NCI-H2029 treated with DMSO at 0.1 percent for 48 hours (cell line): ENCODE measurements at places on chromosomes 2 and 18.

- no peak for DNase-seq
These were observed 403.5 kb downstream of the PARD3B start for GRCh38 chr2:204948822-204949221.

GRCh38 chr2:217258170-217258569 lies 398.3 kb upstream of the TNP1 start:
- no peak for DNase-seq

DNA sequence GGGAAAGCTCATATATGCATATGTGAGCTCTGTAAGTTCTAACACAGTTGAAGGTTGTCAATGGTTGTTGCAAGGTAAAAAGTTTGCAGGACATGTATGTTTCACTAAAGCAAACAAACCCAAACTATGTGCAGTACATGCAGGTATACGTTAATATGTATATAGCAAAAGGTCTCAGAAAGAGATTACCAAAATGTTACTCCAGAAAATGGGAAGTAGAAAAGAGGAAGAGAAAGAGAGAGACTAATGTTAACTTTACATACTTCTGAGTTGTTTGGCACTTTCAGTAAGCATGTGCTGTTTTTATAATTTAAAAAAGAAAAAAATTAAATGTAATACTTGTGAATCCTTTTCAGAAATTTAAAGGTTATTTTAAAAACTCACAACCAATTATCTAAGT lies 32.8 kb upstream of the PEX13 start:
- no peak for DNase-seq

- DNase-seq = no peak
These were observed at the start of gene RAMP1 for GRCh38 chr2:237859533-237860272. Gene RAMP1 (plus strand): TSS chr2:237859623. CDS start chr2:237859676, 53 bp downstream.

GRCh38 chr18:52278191-52278590 lies 61.8 kb upstream of the DCC start:
- DNase-seq = no peak

DNA sequence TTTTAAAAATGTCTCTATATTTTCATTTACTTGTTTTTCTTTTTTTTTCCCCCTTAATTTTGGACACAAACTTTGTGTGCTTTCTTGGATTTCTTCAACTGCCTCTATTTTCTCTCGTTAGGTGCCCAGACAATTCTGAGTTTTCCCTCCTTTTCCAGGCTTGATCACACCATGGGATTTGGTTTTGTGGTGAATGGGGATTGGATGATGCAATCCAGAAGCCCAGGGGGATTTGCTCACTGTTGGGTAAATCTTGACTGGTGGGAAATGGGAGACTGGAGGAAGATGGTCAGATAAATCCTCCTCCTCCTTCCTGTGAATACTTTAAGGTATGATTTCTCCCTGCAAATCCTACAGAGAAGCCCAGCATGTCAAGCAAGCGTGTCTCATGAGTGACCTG lies 19.5 kb upstream of the PAX8 start:
- no peak for DNase-seq

DNA sequence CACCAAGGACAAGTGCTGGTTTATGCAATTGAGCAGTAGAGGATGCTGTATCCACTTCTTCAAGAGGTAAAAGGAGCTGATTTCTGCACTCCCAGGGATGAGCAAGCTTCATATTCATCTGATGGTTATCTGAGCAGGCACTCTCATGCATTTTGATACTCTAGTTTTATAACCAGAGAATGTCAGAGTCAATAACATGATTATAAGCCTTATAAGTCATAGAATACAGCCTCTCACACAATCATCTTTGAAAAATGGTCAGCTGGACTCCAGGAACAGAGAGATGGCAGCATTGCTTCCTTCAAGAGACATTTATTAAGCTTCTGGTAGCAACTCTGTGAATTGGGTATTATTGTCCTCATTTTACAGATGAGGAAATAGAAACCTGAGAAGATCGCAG lies 167.1 kb downstream of the SLC8A1 start:
- DNase-seq = peak; percentile 16

- DNase-seq = no peak
These were observed 219.3 kb downstream of the SPP2 start for GRCh38 chr2:234269769-234270204.

- DNase-seq = no peak
These were observed 1102.6 kb upstream of the PIK3C3 start for GRCh38 chr18:40852406-40852805.

DNA sequence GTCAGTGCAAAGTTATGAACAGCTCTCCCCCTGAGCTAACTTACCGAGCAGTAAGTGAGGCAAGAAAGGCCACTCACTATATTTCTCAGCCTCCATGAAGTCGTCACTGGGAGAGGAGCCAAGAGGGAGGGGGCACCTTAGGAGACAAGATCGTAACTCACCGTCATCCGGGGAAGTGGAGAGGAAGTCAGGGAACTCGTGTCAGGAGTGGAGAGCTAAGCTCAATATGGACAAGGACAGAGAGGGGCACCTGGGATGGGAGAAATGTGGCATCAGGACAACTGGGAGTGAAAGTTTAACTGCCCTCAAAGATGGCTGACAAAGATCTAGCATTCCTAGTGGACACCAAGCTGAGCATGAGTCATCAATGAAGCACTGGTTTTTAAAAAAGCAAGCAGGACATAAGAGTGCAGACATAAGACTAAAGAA lies 37.1 kb downstream of the BCL11A start:
- DNase-seq = no peak

GRCh38 chr2:209821806-209822205 lies 50.2 kb downstream of the UNC80 start:
- no peak for DNase-seq

DNA sequence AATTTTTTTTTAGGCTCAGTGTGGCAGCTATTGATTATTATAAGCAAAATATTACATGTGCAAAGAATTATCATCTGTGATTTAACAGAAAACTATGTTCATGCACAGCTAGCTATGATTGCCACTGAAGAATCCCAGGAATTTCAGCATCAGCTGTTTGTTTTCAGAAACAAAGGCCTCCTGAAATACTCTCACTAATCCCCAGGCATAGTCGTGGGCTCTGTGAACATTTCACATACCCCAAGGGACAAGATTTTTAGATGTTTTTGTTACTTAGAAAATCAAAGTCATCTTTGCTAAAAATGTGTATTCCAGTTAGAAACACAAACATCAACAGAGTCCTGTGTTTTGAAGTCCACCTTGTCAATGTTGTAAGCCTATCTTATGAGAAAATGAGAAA lies 156.1 kb downstream of the MYO1B start:
- no peak for DNase-seq

- DNase-seq = no peak
These were observed 21.6 kb downstream of the GCKR start for GRCh38 chr2:27518113-27518781.

DNA sequence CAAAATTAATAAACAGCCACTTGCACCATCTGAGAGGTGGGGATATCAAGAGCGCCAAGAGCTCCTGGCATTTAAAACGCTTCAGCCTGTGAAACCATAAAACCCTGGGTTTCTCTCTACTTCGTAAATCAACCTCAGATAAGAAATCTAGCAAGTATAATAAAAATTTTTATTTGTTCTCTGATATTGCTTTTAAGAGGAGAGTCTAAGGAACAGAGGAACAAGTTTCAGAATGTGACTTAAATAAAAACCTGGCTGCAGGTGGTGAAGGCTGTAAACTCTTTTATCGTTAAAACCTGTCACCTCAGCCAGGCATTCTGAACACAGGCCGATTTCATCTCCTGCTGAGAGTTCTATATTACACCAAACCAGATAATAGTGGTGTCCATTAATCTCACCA lies 9.9 kb downstream of the DYTN start:
- DNase-seq = no peak

DNA sequence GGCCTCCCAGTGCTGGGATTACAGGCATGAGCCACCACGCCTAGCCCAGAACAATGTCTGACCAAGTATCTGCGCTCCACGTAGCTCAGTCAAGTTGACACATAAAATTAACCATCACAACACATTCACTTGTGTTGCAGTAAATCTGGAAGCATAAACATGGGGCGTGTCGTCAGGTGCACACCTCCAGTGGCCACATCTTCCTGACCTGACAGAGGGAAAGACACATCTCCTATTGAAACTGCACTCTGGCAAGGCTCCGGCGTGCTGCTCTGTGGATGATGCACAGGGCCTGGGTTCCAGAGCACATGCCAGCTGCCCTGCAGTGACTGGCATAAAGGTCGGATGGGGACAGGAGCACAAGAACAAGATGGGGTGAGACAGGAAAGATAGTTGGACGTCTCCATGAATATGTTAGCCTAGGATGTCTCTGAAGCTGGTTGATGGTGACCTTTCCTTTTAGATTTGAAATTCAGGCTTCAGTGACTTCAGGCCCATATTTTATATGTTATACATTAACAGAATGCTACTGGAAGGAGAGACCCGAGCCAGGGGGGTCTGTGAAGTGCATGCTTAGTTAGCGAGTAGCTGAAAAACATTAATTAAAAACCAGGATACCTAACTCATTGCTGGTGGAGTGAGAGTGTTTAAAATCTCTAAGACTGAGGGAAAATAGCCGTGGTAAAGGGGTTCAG lies 10.9 kb downstream of the IMPA2 start:
- no peak for DNase-seq

GRCh38 chr2:217949447-217949846 lies 53.3 kb downstream of the TNS1 start:
- DNase-seq = no peak

DNA sequence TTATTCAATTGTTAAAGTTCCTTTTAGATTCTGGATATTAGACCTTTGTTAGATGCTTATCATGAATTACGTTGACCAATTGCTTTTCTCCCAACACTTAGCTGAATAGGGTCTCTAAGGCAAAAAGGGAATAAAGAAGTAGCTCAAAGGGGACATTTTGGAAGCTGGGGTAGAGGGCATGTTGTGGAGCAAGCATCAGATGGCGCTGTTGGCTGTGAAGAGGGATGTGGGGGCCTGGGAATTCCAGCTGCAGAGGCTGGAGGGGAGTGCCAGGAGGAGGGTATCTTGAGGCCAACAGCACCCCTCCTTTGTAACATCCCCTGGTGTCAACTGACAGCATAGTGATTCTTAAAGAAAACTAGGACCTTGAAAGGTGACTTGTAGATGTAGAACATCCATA lies 198.2 kb downstream of the ADCYAP1 start:
- DNase-seq = no peak

DNA sequence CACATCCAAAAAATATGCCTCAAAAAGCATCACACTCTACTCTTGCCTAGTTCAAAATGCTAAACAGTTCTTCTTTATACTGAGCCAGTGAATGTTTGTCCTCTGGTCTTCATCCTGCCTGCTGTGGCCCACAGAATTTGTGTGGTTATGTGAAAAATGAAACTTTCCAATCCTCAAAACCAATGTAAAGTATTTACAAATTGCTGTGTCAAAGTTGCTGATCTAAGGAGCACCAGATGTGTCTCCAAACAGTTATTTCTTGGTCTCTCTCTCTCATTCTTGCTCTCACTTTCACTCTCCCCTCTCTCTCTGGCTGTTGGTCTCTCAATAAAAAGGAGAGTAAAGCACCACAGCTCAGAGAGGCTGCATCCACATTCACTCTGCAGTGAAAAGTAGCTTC lies 23.0 kb downstream of the EPHA4 start:
- DNase-seq = no peak

DNA sequence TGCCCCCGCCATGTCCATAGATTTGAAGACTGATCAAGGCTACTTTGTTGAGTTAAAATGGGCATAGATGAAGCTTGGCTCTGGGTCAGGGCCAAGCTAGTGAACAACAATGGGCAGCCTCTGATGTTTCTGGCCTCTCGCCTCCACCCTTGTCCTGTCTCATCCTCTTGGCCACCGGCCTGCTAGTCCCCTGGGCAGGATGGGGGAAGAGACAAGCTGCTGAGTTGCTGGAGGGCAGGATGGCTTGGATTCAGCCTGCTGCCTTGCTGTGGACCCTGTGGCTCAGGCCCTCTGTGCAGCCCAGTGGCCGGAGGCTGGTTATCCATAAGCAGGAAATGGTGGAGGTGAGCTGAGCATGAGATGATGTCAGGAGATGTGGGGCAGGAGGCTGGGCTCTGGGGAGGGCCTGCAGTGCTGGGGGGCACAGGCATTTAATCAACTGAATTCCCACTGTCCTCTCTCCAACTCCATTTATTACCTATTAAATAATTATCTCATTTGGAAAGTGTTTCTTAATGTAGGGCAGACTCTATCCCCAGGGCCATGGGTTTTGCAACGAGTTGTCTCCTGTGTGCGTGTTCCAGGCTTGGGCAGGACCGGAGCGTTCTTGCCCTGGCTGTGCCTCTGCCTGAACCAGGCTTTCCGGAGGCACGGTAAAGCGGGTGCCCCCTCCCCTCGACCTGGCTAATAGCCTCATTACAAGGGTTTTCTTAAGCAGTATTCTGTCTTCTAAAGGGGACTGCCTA lies 122.9 kb downstream of the GLI2 start:
- no peak for DNase-seq

DNA sequence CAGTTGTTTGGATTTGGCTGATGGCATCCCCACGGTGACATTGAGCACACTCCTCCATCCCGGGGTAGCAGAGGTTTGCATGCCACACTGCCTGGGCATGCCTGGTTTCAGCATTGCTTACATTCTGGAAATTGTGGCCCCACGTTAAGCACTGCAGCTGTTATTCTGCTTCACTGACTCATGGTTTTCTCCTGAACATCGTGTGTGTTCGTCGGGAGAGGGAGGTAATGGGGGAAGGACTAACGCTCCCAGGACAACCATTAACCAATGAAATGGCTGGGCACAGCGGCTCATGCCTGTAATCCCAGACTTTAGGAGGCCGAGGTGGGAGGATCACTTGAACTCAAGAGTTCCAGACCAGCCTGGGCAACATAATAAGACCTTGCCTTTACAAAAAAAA lies 28.2 kb upstream of the YWHAQ start:
- DNase-seq = no peak

DNA sequence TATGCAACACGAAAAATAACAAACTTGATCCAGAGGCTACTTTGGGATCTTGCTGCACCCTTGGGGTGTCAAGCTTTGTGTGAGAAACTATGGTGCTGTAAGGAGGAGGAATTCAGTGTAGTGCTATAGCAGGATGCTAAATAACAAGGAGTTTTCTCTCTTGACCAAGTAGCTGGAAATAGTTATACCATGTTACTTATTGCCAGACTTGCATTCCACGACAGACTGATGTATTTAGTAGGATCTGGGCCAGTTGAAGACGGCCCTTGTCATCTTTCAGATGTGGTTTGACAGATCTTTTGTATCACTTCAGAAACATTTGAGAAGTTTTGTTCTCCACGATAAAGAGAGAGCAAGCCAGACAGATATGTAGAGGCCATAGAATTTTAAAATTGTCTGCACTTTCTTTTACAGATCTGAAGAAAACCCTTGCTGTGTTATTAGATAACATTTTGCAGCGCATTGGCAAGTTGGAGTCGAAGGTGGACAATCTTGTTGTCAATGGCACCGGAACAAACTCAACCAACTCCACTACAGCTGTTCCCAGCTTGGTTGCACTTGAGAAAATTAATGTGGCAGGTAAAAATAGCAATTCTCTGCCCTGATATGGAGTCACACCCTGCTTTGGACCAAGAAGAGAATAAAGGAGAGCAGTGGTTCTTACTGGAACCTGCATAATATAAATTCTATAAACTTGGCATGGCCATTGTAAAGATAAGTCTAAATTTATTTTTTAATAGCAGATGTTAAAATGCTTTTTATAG lies 16.3 kb downstream of the MGAT5 start:
- DNase-seq = no peak

- no peak for DNase-seq
These were observed 13.2 kb downstream of the DYSF start for GRCh38 chr2:71466301-71467179.
